T-helper 17 cell (primary cell): ENCODE measurements at places on chromosomes 13 and 19. TPM values are rescaled to one million over a fixed set of nuclear protein-coding genes. Genes with fewer than 3 reads are reported as not detected.

Gene EHD2
- total RNA-seq = not detected

Gene CBARP
- total RNA-seq = not detected

Gene KL
- not detected for total RNA-seq

Gene CEBPG
- 17.0 TPM for total RNA-seq

Gene C1QTNF9B
- total RNA-seq = not detected

Gene RGL3
- not detected for total RNA-seq

Gene DCT
- 0.20 TPM for total RNA-seq

Gene PSG6
- not detected for total RNA-seq
